Inflammatory macrophage treated with lipopolysaccharide for 1 hour (primary cell): ENCODE measurements at places on chromosomes 3 and 15.
A peak's percentile ranks its signal among the peaks of the same experiment; 100 is the strongest.

- peak; percentile 94 for DNase-seq
These were observed 34.3 kb downstream of the IRAK2 start for GRCh38 chr3:10198761-10199649.

GRCh38 chr15:95449230-95449628, 881.3 kb upstream of the NR2F2 start:
- DNase-seq, result no peak

DNA sequence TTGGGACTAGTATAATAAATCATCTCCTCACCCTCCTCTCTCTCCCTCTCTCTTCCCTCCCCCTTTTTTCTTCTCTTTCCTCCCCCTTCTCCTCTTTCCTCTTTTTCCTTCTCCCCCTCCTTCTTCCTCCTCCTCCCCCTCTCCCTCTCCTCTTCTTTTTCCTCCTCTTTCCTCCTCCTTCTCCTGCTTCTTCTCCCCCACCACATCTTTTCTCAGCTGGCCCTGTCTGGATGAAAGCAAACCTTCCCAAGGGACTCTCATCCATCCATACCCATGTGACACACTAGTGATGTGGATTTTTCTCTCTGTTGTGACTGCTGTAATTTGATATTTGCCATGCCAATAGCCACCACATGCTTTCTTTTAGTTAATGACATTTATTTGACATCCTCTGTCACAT, 127.2 kb downstream of the EBLN2 start:
- DNase-seq, result no peak

- no peak for DNase-seq
These were observed 53.6 kb upstream of the PXYLP1 start for GRCh38 chr3:141178026-141178425.

GRCh38 chr3:137110392-137110996, 152.7 kb downstream of the IL20RB start:
- DNase-seq, result no peak

GRCh38 chr3:58386626-58387365, 46.8 kb downstream of the PDHB start:
- DNase-seq, result no peak

- DNase-seq, result no peak
These were observed 19.9 kb downstream of the UBR1 start for GRCh38 chr15:43085921-43086320.
